Stimulated activated CD8-positive, alpha-beta memory T cell treated with anti-CD3 and anti-CD28 coated beads, Interleukin-7, amount 100 ng/mL, for 1 hour (primary cell): ENCODE measurements at places on chromosomes 7 and 10.

DNA sequence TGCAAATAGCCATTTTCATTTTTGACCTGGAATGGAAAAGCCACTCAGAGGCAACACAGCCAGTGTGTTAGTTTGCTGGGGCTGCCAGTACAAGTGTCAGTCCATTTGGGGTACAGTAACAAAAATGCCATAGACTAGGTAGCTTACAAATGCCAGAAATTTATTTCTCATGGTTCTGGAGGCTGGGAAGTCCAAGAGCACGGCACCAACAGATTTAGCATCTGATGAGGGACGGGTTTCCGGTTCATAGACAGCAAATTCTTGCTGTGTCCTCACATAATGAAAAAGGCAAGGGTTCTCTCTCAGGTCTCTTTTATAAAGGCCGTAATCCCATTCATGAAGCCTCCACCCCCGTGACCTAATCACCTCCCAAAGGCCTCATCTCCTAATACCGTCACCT, 418.2 kb downstream of the TYW1 start:
- DNase-seq: no peak

DNA sequence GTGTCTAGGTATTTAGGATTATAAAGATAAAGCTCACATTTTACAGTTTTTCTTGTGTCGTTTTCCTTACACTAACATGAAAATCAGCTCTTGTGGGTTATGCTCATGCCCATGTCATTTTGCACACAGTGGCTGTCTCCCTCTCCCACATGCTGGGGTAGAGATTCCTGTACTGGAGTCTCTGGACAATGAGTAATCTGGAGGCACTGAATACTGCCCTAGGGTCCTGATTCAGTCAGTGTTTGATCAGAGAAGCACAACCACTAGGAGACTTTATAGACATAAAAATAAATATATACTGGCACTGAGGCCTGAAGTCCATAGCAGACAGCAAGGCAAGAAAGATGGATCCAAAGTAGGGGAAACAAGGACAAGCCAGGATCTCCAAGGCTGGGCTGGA, 1008.8 kb downstream of the KCNMA1 start:
- DNase-seq: no peak

- DNase-seq: no peak
These were observed at the start of gene CDK14 for GRCh38 chr7:90595801-90596670. Gene CDK14, plus strand, starts transcription at chr7:90596321. Its CDS starts 307 bp downstream, at chr7:90596628.

DNA sequence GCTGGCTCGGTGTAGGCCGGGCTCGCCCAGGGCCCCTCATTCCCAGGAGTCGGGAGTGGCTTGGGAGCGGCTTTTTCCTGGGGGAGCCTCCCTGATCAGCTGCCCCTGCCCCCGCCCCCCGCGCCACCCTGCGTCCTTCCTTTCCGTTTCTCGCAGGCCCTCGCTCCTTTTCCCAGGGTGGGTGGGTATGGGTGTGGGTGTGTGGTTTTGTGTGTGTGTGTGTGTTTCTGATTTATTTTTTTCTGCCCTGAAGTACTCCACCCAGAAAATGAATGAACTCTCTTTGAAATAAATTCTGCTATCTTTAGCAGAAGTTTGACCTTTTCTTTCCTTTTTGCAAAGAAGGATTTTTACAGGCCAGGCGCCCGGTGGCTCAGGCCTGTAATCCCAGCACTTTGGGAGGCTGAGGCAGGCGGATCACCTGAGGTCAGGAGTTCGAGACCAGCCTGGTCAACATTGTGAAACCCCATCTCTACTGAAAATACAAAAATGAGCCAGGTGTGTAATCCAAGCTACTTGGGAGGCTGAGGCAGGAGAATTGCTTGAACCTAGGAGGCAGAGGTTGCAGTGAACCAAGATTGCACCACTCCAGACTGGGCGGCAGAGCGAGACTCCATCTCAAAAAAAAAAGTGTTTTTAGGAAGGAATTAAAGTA, 30.0 kb upstream of the AP5Z1 start:
- DNase-seq: no peak

DNA sequence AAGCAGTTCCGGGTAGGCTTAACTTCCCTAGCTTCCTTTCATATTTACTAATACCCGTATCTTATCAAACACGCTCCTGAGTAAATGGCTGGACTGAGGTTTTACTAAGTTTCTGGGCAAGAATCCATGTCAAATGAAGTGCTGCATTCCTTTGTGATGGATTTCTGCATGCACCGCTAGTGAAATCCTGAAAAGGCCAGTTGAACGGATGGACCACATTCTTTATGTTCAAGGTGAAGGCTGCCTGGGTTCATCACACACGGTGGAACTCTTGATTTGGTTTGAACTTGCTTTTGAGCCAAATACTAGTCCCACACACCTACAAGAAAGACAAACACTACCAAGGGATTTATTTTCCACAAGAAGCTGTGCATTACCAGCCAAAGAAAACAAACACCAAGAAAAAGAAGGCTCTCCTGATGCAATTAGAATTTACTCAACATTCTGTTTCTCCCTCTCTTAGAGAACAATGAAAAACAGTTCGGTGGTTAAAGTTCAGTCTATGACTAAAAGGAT, 255.0 kb upstream of the SEMA3C start:
- DNase-seq: no peak

- DNase-seq: no peak
These were observed 612.1 kb upstream of the FZD8 start for GRCh38 chr10:36254199-36254598.

GRCh38 chr7:11636274-11636673, 195.7 kb downstream of the THSD7A start:
- no peak for DNase-seq

GRCh38 chr10:117619707-117620405, 77.3 kb downstream of the EMX2 start:
- no peak for DNase-seq

GRCh38 chr7:1696671-1697498, 26.8 kb downstream of the ELFN1 start:
- no peak for DNase-seq

- DNase-seq: no peak
These were observed 644.7 kb upstream of the DPP6 start for GRCh38 chr7:153407291-153408046.

- no peak for DNase-seq
These were observed 93.3 kb upstream of the AGBL3 start for GRCh38 chr7:134892963-134893362.

GRCh38 chr7:92880212-92881090, 44.1 kb upstream of the CDK6 start:
- no peak for DNase-seq

- DNase-seq: no peak
These were observed 53.1 kb upstream of the GTF2IRD1 start for GRCh38 chr7:74400420-74401136.

DNA sequence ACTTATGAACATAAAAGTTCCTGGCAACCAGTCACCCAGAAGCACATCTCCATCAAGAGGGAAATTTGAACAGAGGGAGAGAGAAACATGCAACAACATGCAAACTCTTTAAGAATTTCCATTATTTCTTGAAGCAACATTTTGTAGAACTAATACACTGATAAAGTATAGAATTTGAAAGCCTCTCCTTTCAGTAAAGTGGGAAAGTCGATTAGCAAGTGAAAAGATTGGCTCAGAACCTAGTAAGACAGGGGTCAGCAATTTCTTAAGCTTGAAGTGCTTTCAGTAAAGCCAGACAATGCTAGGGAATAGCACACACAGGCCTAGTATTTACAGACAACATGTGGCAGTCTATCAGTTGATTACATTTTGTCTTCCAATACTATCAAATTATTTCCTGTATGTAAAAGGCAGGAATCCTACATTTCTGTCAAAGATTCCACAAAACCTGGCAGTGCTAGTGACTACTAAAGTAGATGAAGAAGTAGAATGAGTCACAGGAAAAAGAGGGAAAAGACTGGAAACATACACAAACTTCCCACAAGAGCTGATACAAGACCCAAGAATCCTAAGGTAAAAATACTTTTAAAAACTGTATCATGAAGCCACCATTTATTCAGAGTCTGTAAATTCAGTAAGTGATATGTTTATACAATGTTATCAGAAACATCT, 25.2 kb downstream of the DNAJC1 start:
- no peak for DNase-seq

- no peak for DNase-seq
These were observed 119.0 kb downstream of the HTR7 start for GRCh38 chr10:90738885-90739284.

GRCh38 chr7:150479023-150479716, 28.7 kb downstream of the GIMAP8 start:
- DNase-seq: no peak

DNA sequence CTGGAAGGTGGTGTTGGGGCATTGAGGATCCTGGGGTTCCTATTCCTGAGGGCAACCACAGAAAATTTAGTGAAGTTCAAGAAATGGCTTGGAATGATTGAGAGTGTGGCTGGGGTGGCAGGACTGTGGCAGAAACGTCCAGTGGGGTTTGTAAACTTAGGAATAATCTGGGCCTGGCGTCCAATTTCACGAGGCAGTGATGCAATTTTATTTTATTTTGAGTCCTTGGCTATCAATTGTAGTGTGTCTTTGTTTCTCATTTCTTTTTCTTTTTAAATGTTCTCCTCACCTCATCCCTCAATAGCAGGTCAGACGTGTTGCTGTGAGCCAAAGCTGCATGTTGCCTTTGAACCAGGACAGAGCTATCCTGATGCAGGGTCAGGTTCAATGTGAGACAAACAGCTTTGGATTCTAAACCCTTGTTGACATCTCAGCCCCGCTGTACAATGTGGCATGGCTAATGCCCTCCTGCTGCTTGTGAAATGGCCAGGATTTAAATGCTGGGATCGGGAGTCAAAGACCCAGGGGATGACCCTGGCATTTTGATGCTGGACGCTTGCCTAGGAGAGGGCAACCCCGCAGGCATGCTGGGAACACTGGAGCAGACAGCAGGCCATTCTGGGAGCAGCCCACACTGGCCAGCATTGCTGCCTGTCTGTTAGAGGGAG, 64.8 kb downstream of the RBM20 start:
- no peak for DNase-seq

GRCh38 chr7:151035026-151035717, 6.9 kb downstream of the ABCB8 start:
- DNase-seq: no peak

- DNase-seq: no peak
These were observed 73.6 kb downstream of the CCSER2 start for GRCh38 chr10:84401854-84402611.

DNA sequence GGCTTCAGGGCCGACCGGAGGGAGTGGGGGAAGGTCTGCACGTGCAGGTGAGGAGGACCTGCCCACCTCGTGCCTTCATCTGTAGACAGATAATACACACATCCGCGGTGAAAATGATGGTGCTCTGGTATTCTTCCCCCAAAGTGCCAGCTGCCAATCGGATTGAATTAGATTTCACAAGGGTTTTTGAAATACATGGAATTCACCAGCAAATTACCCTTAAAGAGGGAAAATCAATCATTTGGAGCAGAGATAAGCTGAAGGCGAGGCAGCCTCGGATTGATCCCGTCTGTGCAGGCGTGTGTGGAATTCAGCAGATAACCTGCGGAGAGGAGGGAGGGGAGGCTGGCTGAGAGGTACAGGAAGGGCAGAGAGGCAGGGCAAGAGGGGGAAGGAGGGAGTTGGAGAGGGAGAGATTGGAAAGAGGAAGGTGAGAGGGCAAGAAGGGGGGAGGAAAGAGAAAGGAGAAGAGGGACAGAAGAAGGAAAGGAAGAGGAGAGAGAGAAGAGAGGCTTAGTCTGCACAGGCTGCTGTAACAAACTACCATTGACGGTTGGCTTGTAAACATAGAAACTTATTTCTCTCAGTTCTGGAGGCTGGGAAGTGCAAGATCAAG, 84.2 kb downstream of the C10orf105 start:
- DNase-seq: no peak

DNA sequence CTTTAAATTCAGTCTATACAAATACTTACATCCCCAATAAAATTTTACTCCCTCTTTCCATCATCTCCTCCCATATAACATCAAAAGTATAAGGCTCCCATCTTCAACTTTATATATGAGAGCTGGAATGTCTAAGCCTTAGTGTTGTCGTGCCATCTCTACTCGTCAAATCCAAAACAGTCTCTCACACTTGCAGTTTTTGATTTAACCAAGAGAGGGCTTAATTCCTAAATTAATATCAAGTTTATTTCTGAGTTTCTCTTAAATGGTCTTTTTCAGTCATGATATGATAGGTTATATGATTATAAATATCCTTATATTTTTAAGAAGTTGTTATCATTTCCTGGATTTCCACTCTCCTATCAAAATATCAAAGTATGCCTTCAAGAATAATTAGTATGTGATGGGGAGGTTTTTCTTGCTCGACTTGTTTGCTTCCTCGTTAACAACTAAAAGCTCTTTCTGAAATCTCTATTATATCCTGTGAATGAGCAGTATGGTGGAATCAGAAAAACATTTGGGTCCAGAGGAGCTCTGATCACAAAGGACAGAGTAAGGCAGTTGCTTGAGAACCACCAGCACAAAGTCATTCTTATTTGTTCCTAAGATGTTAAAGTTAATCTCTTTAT, 12.5 kb upstream of the LIPK start:
- no peak for DNase-seq

GRCh38 chr10:101066896-101067355, 5.1 kb downstream of the KAZALD1 start:
- no peak for DNase-seq

DNA sequence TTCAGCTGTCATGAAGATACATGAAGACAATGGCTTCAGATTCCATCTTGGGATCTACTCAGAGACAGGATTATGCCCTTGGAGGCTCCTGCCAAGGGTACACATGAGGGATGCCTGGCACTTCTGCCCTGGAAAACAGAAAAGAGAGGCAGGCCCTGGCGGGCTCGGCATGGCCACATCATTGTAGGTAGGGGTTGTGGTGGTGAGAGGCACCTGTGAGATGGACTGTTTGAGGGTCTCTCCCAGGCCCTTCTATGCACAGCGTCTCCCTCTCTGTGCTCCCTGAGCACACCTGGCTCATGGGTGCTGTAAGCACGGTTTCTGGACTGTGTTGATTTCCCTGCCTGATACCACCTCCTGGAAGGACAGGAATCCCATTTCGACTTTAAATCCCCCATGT, 304.3 kb downstream of the GLRX3 start:
- DNase-seq: no peak

DNA sequence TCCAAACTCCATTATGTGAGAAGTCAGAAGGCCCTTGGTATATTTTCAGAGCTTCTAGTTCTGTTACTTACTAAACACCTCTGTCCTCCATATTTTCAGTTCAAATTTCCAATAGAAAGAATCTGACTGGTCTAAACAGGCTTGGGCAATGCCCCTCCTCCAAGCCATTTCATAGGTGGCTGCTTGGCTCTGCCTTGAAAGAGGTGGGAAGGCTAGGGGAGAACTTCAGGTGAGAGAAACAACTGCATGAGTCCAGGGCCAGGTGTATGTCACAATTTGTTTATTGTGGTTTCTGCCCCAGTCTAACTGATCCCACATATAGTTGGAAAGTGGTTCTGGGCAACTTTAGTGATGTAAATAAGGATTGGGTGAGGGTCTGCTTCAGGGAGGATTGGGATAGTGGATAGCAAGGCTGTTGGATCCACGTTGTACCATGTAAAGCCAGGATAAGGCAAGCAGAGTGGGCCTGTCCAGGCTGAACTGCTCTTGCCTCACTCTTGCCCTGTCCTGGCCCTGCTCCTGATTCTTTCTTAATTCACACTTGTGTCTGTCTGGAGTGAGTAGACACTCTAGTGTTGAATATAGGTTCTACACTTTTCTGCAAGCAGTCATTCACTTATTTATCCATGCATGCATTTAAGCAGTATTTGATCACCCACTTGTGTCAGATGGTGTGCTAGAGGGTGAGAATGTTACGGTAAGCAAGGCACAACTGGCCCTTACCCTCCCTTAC, 67.5 kb upstream of the COMTD1 start:
- no peak for DNase-seq

- no peak for DNase-seq
These were observed 3.7 kb upstream of the IFIT1B start for GRCh38 chr10:89373916-89374711.
